ENCODE measurements at places on chromosomes 4 and X. TPM values are rescaled to one million over a fixed set of nuclear protein-coding genes. Genes with fewer than 3 reads are reported as not detected.

The SPANXC gene
- polyA plus RNA-seq: not detected

The ASB12 gene
- polyA plus RNA-seq: not detected

The ASMT gene
- polyA plus RNA-seq: not detected

The NKX3-2 gene
- polyA plus RNA-seq: 0.08 TPM

The RNF4 gene
- polyA plus RNA-seq: 26.0 TPM

The PDGFC gene
- 14.2 TPM for polyA plus RNA-seq

The SRPX2 gene
- 0.76 TPM for polyA plus RNA-seq

The SLC38A5 gene
- 317 TPM for polyA plus RNA-seq

The OPRPN gene
- polyA plus RNA-seq: not detected

The CENPE gene
- 5.4 TPM for polyA plus RNA-seq

The GAGE1 gene
- polyA plus RNA-seq: not detected

The UCP1 gene
- not detected for polyA plus RNA-seq

Data from foreskin keratinocyte (primary cell).